Activated CD8-positive, alpha-beta memory T cell treated with anti-CD3 and anti-CD28 coated beads for 36 hours (primary cell): ENCODE measurements at places on chromosomes 12 and 14. TPM values are rescaled to one million over a fixed set of nuclear protein-coding genes. Genes with fewer than 3 reads are reported as not detected.

The CLEC1A gene
- total RNA-seq: not detected

The TAS2R19 gene
- total RNA-seq: 0.80 TPM

The C1QL4 gene
- not detected for total RNA-seq

The RPS6KL1 gene
- total RNA-seq: 5.0 TPM

The CKB gene
- total RNA-seq: 3.0 TPM

The DNAJC22 gene
- not detected for total RNA-seq

The TTC7B gene
- 8.5 TPM for total RNA-seq
